Effector memory CD8-positive, alpha-beta T cell (primary cell): ENCODE measurements at places on chromosomes 2 and 18.
A peak's percentile ranks its signal among the peaks of the same experiment; 100 is the strongest.

- no peak for DNase-seq
These were observed 38.4 kb upstream of the BIN1 start for GRCh38 chr2:127145280-127145895.

- no peak for DNase-seq
These were observed 34.0 kb upstream of the ITPRID2 start for GRCh38 chr2:181857483-181857882.

- no peak for DNase-seq
These were observed 6.3 kb upstream of the ID2 start for GRCh38 chr2:8675543-8675942.

GRCh38 chr2:105888625-105889024 lies 143.9 kb downstream of the NCK2 start:
- DNase-seq = peak; percentile 20

DNA sequence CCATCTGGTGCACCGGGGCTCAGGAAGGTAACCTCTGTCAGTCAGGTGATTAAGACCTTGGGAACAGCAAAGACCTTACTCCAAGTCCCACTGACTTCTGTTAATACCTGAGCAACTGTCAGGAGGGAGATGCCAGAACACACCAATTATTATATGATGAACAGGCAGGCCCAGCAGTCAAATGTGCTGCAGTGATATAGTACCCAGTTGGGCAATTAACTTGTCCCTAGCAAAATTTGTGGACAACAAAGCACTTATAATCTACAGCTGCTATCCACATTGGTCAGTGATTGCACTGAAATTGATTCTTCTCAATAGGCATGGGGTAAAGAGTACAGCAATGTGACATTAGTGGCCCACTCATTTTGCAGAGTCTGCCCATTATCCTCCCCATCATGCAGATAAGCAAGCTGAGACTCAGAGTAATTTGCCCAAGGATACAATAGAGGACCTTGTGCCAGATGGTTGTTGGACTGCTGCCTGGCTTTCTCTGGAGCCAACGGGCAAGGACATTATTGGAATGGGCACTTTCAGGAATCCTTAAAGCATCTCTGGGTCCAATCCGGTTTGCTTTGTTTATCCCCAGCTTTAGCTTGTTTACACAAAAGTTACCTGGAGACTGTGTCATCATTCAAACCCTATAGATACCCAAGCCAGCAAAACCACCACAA lies 147.6 kb downstream of the CCBE1 start:
- DNase-seq = no peak

DNA sequence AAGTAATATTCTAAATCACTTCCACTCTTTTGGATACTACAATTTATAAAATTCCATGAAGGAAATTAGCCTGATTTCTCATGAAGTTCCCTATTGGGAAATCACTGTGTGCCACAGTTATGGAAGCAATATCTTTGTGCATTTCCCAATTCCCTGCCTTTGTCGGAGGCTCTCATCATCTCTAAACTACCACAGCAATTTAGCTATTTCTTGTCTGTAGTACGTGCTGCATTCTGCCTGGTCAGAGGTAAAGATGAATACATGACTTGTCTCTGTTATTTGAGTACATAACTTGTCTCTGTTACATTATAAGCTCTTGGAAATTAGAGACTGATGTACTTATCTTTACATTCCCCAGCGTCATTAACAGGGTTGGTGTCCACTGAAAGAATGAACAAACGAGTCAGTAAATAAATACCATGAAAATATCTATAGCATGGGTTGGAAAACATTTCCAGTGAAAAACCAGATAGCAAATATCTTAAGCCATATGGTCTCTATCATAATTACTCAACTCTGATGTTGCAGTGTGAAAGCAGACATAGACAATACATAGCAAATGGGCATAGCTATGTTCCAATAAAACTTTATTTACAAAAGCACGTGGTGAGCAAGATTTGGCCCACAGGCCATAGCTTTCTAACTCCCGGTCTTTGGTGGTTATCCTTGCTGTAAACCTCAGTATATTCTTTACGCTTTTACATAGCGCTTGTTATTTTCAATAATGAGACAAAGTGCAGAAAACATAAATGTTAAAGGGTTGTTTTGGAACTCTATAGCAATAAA lies 78.8 kb downstream of the BCL2 start:
- no peak for DNase-seq

DNA sequence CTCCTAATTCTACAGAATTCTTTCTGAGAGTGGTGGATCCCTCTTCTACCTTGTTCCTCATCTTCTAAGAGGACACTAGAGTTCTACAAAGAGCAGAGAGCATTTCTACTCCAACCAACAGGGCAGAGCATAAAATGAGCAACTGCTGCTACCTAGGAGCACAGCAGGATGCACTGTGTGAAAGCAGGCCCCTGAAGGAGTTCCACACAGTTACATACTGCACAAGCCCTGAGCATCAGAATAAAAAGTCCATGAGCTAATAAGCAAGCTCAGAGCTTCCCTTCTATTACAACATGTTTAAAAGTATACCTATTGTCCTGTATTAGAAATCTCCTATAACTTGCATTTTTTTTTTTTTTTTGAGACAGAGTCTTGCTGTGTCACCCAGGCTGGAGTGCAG lies 8.4 kb downstream of the FHL2 start:
- DNase-seq = no peak

- DNase-seq = no peak
These were observed 119.3 kb upstream of the NDUFV2 start for GRCh38 chr18:8983195-8983594.

GRCh38 chr2:150100336-150100735 lies 387.1 kb downstream of the RND3 start:
- no peak for DNase-seq

GRCh38 chr2:50765146-50765545 lies 266.8 kb downstream of the NRXN1 start:
- DNase-seq = no peak

DNA sequence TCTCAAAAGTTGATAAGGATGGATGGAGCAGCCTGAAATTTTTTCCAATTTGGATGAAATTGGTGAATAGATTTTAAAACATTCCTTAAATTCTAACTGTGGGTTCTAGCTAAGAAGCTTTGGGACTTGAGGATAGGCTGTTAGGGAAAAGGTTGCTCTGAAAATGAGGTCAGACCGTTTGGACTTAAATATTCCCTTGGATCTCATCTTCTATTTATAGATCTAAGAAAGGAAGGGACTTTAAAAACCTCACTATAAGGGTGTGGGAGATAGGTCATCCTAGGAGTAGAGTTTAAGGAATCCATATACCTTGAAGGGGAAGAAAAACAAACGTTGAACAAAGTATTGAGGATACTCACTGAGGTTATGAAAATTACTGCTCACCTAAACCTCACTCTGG lies 17.4 kb upstream of the SNORC start:
- no peak for DNase-seq

- DNase-seq = no peak
These were observed 22.2 kb upstream of the TMEM87B start for GRCh38 chr2:112032689-112033465.

DNA sequence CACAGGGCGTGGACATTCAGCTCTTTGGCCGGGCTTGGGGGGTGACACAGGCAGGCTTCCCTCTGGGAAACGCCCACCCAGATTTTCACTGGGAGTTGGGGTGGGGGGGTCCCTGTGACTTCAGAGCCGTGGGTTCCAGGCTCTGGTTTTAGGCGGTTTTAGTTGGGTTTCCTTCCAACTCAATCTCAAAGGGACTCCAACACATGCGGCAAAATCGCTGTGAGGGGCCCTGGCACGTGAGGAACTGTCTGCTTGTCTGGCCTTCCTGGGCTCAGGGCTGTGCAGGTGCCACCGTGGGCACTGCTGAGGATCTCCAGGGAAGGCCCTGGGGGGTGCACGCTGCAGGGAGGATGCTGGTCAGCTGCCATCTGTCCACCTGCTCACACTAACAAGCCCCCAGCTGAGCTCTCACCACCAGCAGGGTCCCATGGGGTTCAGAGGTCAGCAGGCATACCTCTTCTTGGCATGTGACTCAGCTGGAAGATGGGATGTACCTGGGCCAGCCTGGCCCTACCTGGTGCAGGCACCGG lies 11.7 kb downstream of the HS6ST1 start:
- no peak for DNase-seq

DNA sequence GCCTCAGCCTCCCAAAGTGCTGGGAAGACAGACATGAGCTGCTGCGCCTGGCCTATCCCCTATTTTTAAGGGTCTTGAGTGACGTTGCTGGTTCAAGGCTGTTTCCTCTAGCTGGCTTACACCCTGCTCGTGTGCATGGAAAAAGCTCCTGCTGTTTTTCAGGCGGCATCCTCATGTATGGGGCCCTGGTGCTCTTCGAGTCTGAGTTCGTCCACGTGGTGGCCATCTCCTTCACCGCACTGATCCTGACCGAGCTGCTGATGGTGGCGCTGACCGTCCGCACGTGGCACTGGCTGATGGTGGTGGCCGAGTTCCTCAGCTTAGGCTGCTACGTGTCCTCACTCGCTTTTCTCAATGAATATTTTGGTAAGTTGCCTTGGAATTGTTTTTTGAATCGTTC lies 22.0 kb upstream of the NFATC1 start:
- no peak for DNase-seq

GRCh38 chr18:75350512-75350839 lies 77.0 kb downstream of the SMIM21 start:
- no peak for DNase-seq

DNA sequence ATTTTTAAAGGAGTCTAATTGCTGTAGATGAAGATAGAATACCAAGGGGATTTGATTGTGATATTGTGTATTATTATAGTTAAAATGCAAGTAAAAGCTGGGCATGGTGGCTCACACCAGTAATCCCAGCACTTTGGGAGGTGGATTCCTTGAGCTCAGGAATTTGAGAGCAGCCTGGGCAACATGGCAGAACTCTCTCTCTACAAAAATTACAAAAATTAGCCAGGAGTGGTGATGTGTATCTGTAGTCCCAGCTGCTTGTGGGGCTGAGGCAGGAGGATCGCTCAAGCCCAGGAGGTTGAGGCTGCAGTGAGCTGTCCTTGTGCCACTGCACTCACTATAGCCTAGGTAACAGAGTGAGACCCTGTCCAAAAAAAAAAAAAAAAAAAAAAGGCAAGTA lies 687.0 kb downstream of the NUP35 start:
- DNase-seq = no peak

GRCh38 chr2:190862571-190862991 lies 18.0 kb upstream of the GLS start:
- DNase-seq = no peak

GRCh38 chr18:64929036-64929435 lies 780.1 kb upstream of the LINC00305 start:
- DNase-seq = no peak

- DNase-seq = no peak
These were observed 94.0 kb upstream of the SULT1C3 start for GRCh38 chr2:108145557-108146326.

- no peak for DNase-seq
These were observed 574 bp downstream of the NIFK start for GRCh38 chr2:121736140-121736461.

DNA sequence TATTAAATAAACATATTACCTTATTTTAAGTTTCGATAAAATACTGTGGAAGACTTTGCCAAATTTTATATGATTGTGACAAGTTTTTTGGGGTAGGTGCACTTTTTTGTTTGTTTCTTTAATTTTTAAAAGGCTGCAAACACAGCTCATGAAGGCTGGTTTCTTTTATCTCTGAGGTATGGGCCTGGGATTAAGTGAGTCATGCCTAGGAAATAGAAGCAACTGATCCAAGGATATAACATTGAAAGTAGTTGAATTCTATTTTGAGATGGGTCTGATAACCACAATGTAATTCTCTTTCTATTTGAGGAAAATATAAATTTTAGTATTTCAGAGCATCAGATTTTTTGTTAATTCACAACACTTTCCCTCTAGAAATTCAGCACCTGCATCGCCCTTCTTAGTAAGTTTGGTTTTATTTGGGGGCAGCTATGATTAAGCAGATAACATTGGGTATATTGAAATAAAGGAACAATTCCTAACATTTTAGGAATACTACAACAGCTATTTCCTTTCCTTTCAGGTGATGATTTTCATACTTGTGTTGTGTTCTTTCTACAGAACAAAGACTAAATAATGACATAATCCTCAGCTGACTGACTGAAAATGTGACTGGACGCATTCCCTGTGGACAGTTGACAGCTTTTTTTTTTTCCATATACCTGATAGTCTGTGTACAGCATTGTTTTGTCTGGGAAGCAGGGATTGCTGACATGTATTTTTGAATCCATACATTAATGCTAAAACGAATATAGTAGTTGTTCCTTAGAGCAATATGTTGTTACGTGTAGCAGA lies 16.8 kb downstream of the RBM45 start:
- DNase-seq = no peak

DNA sequence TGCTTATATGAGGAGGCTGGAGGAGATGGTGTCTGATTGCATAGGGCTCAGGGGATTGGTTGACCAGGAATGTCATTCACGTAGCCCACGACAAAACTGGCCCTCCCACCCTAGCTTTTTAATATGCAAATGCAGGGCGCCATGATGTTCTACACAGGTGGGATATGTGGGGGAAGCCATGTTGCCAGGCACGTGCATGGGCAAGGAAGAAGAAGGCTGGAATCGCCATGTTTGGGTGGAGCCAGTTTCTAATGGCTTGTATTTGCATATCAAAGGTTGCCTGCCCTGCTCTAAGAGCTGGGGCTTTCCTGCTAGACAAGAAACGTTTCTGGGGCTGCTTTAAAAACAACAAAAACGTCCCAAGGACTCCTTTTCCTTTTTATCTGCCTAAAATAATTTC lies 26.5 kb upstream of the LINC00305 start:
- DNase-seq = no peak

GRCh38 chr18:75531212-75531850 lies 103.8 kb upstream of the SMIM21 start:
- DNase-seq = no peak

DNA sequence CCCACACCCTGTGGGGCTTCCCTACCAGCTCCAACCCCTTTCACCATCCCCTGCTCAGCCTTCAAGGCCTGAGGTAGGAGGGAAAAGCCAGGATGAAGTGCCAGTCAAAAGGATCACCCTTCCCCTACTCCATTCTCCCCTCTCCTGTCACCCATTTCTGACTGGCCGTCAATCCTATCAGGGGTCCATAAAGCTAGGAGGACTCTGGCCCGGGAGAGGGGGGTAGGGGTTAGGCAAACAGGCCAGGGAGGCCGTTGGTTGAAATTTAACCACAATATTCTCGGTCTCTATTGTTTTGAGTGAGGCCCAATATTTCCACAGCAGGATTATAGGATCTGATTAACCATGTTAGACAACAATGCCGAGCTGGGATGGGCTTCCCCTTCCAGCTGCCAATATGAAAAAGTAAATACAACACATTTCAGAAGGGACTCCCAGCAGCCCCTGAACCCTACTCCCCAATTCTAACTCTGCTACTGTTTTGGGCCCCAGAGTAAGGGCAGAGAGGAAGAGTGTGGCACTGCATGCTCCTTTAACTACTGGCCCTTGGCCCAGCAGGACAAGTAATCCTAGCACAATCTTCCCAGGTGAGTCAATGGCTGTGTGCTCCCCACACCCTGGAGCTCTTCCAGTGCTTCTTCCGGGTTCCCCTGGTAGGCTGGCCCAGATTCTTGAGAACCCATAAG lies 10.6 kb upstream of the IHH start:
- no peak for DNase-seq

DNA sequence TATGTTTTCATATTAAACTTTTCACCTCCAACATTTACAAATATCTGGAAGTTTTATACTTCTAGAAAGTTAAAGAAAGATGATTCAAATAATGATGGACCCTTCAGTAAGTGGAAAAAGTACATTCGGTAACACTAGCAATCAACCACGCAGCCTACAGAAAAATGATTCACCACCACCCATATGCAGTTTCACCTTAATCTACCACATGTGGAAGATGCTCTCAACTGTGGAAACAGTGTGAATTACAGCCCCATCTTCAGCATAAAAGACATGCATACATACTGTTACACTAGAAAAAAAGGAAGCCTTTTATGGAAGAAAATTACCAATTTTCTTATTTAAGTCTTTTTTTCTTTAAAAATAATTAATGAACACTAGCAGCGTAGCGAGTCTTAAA lies 1.1 kb downstream of the SLC38A11 start:
- no peak for DNase-seq
